Posterior vena cava (tissue), 2 donors: ENCODE measurements at places on chromosomes 16 and 17. TPM values are rescaled to one million over a fixed set of nuclear protein-coding genes. Genes with fewer than 3 reads are reported as not detected.

DNA sequence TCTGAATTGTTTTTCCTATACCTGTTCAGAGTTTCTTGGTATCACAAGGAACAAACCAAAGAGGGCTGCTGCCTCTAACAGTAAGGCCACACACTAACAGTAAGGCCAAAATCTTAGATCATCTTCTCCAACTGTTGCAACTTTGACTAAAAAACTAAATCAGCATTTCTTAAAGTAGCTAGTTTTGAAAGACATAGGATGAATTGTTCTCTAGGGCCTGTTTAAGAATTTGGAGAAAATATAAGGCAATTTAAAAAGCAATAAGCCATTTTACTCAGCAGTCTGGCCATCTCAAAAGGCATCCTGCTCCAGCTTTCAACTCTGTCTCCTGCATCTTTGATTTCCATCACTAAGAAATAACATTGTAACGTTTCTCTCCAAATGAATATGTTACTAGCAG lies 105.0 kb upstream of the MON1B start:
- DNase-seq = no peak

DNA sequence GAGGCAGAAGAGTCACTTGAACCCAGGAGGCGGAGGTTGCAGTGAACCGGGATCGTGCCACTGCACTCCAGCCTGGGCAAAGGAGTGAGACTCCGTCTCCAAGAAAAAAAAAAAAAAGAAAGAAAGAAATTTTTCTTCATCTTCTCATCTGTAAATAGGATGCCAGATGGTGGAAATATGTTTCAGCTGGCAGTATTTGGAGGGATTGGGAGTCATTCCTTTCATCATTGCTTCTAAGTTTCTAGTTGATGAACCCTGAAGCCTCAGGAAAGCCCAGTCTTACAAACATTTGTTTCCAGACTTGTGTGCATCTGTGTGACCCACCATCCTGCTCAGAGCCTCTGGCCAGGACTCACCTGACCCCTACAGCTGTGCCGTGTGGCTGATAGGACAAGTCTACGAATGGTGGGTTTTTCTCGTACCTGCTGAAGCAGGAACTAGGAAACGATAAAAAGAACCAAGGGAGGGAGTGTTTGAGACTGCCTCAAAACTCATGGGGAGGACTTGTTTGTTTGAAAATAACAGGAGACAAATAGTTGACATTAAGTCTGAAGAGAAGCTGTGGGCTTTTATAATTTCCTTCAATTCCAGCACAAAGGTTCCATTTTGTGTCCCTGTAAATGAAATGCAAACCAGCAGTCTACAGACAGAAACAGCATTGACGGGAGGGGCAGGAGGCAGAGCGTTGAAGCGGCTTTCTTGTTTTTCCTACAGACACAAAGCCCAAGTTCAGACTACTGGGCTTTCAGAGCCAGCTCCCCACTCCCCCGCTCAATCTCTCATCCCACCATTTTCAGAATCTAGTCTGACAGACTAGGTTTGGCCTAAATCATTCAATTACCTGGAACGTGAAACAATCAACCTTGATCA lies 24.9 kb downstream of the CDRT4 start:
- DNase-seq = peak; percentile 7

DNA sequence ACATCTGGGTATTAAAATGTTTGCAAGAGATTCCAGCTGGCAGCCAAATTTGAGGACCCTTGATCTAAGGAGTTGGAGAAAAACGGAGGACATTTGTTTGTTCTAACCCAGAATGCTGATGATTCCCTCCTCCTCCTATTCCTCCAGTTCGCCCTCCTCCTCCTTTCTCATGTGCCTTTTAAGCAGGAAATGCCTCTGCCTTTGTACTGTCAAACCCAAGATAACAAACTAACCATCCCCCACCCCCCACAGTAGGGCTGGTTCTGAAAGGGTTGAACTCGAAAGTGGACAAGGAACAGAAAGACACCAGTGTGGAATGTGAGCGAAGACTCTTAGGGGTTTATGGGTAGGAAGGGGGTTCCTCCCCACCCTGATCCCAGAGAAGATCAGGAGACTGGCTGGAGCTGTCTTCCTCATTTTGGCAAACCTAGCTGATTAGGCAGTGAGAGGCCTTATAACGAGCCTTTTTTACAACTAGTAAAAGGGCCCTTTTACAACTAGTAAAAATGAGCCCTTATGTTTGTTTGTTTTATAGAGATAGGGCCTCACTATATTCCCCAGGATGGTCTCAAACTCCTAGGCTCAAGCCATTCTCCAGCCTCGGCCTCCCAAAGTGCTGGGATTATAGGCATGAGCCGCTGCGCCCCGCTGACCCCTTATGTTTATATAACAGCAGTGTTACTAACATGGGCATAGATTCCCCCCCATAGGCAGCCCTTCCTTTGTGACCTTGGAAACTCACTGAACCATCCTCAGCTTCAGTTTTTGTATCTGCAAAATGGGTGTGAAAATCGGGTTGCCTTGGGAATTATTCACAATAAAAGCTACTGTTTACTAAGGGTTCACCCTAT lies 975 bp downstream of the CHD9 start:
- no peak for DNase-seq

- no peak for DNase-seq
Measured at GRCh38 chr16:16100631-16101030, 122.7 kb downstream of the ABCC6 start.

DNA sequence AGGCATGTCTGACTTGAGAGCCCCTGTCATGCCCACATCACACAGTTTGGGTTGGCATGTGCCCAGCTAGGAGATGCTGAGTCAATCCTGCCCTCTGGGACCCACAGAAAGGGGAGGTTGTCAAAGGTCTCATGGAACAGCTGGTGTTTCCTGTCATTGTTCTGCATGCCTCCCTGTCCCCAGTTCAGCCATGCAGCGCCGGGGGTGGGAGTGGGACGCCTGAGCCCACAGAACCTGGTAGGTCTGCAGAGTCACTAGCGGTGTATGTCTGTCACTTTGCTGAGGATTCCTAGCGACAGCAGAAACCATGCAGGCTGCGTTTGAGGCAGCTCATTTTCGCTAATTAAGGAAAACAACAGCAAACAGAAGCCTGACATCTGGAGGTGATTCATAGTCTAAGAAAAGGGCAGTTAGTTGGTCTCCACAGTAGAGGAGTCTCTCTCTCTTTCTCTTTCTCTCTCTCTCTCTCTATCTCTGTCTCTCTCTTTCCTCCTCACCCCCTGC lies 19.6 kb upstream of the CCL1 start:
- DNase-seq = no peak

CDYL2 gene
- total RNA-seq = 12.1 TPM

SCARF1 gene
- total RNA-seq = 13.0 TPM

- peak; percentile 99 for DNase-seq
Measured at GRCh38 chr17:42561897-42562387, at the start of gene COASY. Gene COASY (plus strand): TSS chr17:42562148. CDS start chr17:42562623, 475 bp downstream.

HSD11B2 gene
- total RNA-seq = 3.2 TPM

CACNG5 gene
- not detected for total RNA-seq

TPSD1 gene
- 4.1 TPM for total RNA-seq

DNA sequence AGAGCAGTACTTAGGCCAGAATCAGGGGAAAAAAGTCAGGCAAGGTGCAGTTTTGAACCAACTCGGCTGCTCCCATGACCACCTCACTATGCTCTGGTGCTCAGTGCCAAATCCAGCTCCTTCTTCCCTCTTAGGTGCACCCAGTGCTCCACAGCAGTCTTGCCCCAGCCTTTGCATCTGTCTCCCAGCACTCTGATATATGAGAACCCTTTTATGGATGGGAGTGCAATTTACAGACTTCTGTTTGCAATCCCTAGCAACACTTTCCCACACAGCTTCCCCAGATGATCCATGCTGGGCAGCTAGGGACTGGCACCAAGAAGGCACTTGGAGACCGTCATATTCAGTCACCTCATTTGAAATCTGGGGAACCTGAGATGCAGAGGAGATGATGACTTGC lies 267.9 kb upstream of the CCL2 start:
- DNase-seq = no peak

KRTAP16-1 gene
- not detected for total RNA-seq

DNA sequence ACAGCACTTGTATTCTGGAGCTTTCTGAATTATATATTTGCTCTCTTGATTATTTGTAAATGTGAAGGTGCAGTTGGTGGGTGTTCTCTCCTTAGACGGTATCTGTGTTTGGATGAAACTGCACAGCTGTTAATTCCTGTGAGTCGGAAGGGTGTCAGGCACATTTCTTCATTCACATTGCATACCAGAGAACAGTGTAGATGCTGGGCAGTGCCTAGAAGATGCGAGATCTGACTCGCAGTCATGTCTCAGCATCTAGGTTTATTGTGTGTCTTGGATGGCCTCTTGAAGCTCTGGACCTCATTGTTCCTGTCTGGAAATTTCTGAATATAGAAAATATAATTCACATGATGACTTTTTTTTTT lies 61.2 kb downstream of the CLEC16A start:
- no peak for DNase-seq

FAM20A gene
- total RNA-seq = 17.6 TPM

NAA60 gene
- total RNA-seq = 28.3 TPM

GRCh38 chr17:40168262-40168832 lies 8.9 kb upstream of the RAPGEFL1 start:
- no peak for DNase-seq

LHX1 gene
- not detected for total RNA-seq

ESRP2 gene
- total RNA-seq = not detected

GRCh38 chr16:55040366-55041086 lies 109.9 kb downstream of the IRX5 start:
- DNase-seq = no peak

DNA sequence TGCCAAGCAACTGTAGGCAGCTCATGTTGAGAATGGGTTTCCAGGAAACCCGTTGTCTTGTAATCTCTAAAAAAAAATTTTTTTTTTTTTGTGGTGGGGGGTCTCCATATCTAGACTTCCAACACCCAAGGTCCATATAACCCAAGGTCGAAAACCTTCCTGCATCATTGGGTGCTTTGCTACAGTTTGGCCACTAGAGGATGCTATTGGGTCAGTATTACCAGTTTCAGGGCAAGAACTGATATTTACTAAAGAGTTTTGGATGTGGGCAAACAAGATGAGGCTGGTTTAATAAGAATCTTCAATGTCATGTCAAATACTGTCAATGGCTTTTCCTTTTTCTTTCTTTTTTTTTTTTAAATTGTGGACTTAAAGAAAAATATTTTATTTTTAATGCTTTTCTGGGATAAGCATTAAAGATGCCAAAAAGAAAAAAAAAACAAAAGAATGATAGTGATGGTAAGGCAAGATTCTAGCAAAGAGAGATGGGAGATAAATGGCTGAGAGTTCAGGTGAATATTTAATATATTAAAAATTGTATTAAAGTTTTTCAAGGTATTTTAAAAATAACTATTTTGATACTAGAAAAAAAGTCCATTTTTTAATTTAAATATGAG lies 62.2 kb downstream of the DHRS7C start:
- no peak for DNase-seq

DNA sequence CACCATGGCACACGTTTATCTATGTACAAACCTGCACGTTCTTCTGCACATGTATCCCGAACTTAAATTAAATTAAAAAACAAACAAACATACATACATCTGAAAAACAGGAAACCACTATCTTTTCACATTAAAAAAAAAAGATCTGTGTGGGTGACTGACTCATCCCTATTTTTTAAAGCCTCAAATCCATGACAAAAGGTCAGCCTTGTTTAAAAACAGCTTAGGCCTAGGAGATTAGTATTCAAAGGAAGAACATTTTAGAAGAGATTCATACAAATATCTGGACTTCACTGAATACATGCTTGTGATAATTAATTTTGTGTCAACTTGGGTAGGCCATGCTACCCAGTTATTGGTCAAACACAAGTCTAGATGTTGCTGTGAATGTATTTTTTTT lies 4.7 kb upstream of the PRKAR1A start:
- DNase-seq = no peak
